Mesothelial cell of epicardium (in vitro differentiated cells): ENCODE measurements at places on chromosomes 1 and 21. TPM values are rescaled to one million over a fixed set of nuclear protein-coding genes. Genes with fewer than 3 reads are reported as not detected.

The MAD2L2 gene
- total RNA-seq, result 53.0 to 56.3 TPM (median 56.0 TPM) in 3 replicates

The ABCB10 gene
- total RNA-seq, result 14.6 to 16.7 TPM (median 16.4 TPM) in 3 replicates

The RYR2 gene
- 5.1 to 13.0 TPM (median 6.1 TPM) in 3 replicates for total RNA-seq

The CLCNKB gene
- 2.9 to 3.6 TPM (median 3.0 TPM) in 3 replicates for total RNA-seq

The UMODL1 gene
- not detected in 3 replicates for total RNA-seq

The TMEM200B gene
- 28.3 to 31.0 TPM (median 29.1 TPM) in 3 replicates for total RNA-seq

The FCRL4 gene
- total RNA-seq, result 0.18 TPM in 1 of 3 replicates, not detected in the others

The MIXL1 gene
- 3.2 to 4.3 TPM (median 3.4 TPM) in 3 replicates for total RNA-seq

The KCNJ15 gene
- total RNA-seq, result 0.70 to 1.9 TPM (median 1.1 TPM) in 3 replicates

The KCNJ9 gene
- 0.07 to 0.09 TPM in 2 of 3 replicates, not detected in the other for total RNA-seq

The C1orf185 gene
- total RNA-seq, result not detected in 3 replicates

The IFT25 gene
- 36.8 to 38.2 TPM (median 37.0 TPM) in 3 replicates for total RNA-seq

The BSND gene
- 0.05 to 0.09 TPM (median 0.09 TPM) in 3 replicates for total RNA-seq

The LCE3E gene
- not detected in 3 replicates for total RNA-seq

The FAM151A gene
- not detected in 3 replicates for total RNA-seq

The MIS18A gene
- 18.9 to 19.8 TPM (median 19.0 TPM) in 3 replicates for total RNA-seq

The ROR1 gene
- 76.0 to 89.9 TPM (median 81.4 TPM) in 3 replicates for total RNA-seq

The IFI44 gene
- total RNA-seq, result 77.1 to 94.3 TPM (median 81.4 TPM) in 3 replicates

The PLOD1 gene
- 198 to 206 TPM (median 203 TPM) in 3 replicates for total RNA-seq

The AMY2A gene
- not detected in 3 replicates for total RNA-seq

The NR1I3 gene
- not detected in 3 replicates for total RNA-seq

The REN gene
- 0.29 to 0.41 TPM in 2 of 3 replicates, not detected in the other for total RNA-seq

The GSTM5 gene
- total RNA-seq, result 0.24 to 0.29 TPM (median 0.25 TPM) in 3 replicates

The PDPN gene
- total RNA-seq, result 102 to 108 TPM (median 105 TPM) in 3 replicates

The LRRC39 gene
- 1.7 to 2.0 TPM (median 1.9 TPM) in 3 replicates for total RNA-seq

The ORC1 gene
- 4.4 to 4.7 TPM (median 4.5 TPM) in 3 replicates for total RNA-seq

The TAF5L gene
- 19.5 to 21.3 TPM (median 20.9 TPM) in 3 replicates for total RNA-seq

The SLC2A5 gene
- total RNA-seq, result 0.07 to 0.13 TPM (median 0.11 TPM) in 3 replicates

The RNU1-2 gene
- total RNA-seq, result 3,774 to 3,945 TPM (median 3,937 TPM) in 3 replicates

The GJA9 gene
- not detected in 3 replicates for total RNA-seq

The HES2 gene
- 0.90 to 1.1 TPM (median 0.98 TPM) in 3 replicates for total RNA-seq

The FCGR3B gene
- not detected in 3 replicates for total RNA-seq

The KCNN3 gene
- total RNA-seq, result 1.2 to 1.5 TPM (median 1.3 TPM) in 3 replicates

The AGTRAP gene
- total RNA-seq, result 25.8 to 29.4 TPM (median 29.0 TPM) in 3 replicates

The NTNG1 gene
- 0.70 to 0.83 TPM (median 0.73 TPM) in 3 replicates for total RNA-seq

The DSCAM gene
- total RNA-seq, result not detected in 3 replicates

The NUP133 gene
- 50.9 to 51.8 TPM (median 51.7 TPM) in 3 replicates for total RNA-seq

The ACTL8 gene
- total RNA-seq, result not detected in 3 replicates

The GJA5 gene
- total RNA-seq, result 0.61 to 1.3 TPM (median 0.62 TPM) in 3 replicates

The SELP gene
- total RNA-seq, result 0.49 to 0.65 TPM (median 0.61 TPM) in 3 replicates

The HEYL gene
- 5.6 to 5.7 TPM (median 5.6 TPM) in 3 replicates for total RNA-seq

The GPR157 gene
- total RNA-seq, result 8.3 to 9.4 TPM (median 8.5 TPM) in 3 replicates

The CYP4X1 gene
- 0.36 to 0.94 TPM (median 0.62 TPM) in 3 replicates for total RNA-seq

The SLFNL1 gene
- total RNA-seq, result 1.2 to 1.4 TPM (median 1.3 TPM) in 3 replicates

The DENND2D gene
- total RNA-seq, result 4.1 to 4.8 TPM (median 4.7 TPM) in 3 replicates

The CACNA1S gene
- total RNA-seq, result 0.05 TPM in 1 of 3 replicates, not detected in the others

The OR2L2 gene
- 0.22 to 0.31 TPM (median 0.23 TPM) in 3 replicates for total RNA-seq

The NSUN4 gene
- total RNA-seq, result 21.0 to 24.2 TPM (median 23.5 TPM) in 3 replicates

The CFHR1 gene
- total RNA-seq, result 0.45 TPM in 1 of 3 replicates, not detected in the others

The C1orf56 gene
- total RNA-seq, result 4.2 to 4.6 TPM (median 4.2 TPM) in 3 replicates

The LRRC38 gene
- not detected in 3 replicates for total RNA-seq

The KPRP gene
- total RNA-seq, result not detected in 3 replicates

The SARS1 gene
- total RNA-seq, result 99.0 to 104 TPM (median 99.4 TPM) in 3 replicates
